Anterior cingulate cortex (tissue), 58 donors: ENCODE measurements at places on chromosomes 4 and X.

- DNase-seq = no peak
Observed at GRCh38 chr4:95867919-95868318, 28.0 kb downstream of the PDHA2 start.

- no peak for DNase-seq
Observed at GRCh38 chr4:6349896-6350603, 80.4 kb downstream of the WFS1 start.

- no peak for DNase-seq
Observed at GRCh38 chr4:5967783-5968182, 50.4 kb downstream of the C4orf50 start.

GRCh38 chr4:80265571-80266252 lies 752 bp upstream of the FGF5 start:
- no peak for DNase-seq

GRCh38 chrX:87006561-87006960 lies 511.0 kb upstream of the KLHL4 start:
- DNase-seq = no peak

- no peak for DNase-seq
Observed at GRCh38 chr4:7960017-7960789, 20.5 kb upstream of the AFAP1 start.

- no peak for DNase-seq
Observed at GRCh38 chr4:69689599-69689998, 36.6 kb upstream of the UGT2A1 start.

DNA sequence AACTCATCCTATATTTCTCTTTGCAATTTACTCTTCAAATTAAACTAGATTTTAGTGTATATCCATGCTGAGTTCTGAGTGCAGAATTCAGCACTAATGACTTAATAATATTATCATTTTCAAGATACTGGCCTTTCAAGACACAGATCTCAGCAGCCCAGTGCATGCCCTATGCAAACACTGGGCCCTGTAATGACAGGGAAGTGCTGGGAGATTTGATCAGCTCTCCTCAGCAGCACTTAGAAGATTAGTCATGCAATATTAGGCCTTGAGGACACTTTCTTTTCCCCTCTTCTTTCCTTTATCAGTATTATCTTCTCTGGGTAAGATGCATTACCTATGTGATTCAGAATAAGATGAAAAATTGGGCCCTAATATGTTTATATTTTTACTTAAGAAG lies 207.1 kb downstream of the PPP3CA start:
- DNase-seq = no peak

DNA sequence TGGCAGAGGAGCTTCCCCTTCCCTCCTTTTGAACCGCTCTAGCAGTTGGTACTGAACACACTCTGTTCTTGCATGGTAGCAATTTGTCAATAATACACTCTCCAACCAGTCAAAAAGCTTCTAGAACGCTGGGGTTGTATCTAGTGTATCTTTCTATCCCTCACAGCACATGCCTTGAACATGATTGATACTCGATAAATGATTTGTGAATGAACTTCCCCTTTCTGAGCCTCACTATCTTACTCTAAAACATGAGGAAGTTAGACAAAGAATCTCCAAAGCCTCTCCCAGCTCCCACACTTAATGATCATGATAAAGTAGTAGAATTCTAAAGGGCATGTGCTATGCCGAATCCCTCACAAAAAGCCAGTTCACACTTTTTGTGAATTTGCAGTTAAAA lies 64.4 kb downstream of the DLG3 start:
- no peak for DNase-seq

DNA sequence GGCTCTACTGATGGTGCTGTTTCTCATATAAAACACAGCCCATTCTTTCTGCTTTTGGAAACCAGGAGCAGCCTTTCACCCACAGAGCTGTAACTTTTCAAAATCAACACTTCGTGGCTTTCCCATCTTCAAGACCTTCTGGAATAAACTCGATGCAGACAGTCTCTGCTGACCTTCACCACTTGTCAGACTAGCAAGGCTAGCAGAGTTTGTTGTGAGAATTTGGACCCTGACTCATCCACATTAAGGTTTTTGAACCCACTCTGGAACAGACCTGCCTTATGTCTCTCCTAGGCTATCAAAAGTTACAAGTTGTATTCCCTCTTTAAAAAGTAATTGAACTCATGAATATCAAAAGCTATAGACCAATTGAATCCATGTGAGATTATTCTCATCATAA lies 88.6 kb downstream of the MAML3 start:
- no peak for DNase-seq

- no peak for DNase-seq
Observed at GRCh38 chr4:7971881-7972500, 32.3 kb upstream of the AFAP1 start.

DNA sequence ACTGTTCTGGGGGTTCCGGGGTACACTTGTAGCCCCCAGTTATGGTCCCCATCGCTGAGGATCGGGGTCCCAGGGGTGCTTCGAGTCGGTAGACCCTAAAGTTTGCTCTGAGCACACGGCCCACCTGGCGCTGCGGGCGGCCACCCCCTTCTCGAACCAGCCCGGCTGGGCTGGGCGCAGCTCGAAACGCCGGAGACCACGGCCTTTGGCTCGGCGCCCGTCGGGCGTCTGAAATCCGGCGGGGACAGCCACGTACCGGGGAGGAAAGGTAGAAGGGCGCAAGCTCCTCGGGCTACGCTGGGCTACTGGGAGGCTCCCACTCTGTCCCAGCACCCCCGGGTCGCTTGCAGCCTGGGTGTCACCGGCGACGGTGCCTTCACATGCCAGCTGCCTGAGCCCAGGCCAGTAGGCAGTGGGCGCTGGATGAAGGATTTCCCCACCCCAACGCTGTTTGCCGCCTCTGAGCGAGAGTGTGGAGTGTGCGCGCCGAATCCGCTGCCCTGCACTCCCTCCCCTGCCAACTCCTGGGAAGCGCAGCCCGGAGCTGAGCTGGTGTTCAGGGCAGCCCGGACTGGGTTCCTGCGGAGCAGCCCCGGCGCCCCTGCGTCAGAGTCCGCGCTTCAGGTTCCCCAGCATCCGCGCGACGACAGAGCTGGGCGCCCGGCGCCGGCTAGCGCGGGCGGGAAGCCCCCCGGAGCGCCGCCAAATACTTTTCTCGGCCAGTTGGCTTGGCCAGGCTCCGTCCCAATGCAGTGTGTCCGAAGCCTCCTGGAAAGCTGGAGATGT lies 637 bp downstream of the MAMLD1 start:
- peak; percentile 17 for DNase-seq

DNA sequence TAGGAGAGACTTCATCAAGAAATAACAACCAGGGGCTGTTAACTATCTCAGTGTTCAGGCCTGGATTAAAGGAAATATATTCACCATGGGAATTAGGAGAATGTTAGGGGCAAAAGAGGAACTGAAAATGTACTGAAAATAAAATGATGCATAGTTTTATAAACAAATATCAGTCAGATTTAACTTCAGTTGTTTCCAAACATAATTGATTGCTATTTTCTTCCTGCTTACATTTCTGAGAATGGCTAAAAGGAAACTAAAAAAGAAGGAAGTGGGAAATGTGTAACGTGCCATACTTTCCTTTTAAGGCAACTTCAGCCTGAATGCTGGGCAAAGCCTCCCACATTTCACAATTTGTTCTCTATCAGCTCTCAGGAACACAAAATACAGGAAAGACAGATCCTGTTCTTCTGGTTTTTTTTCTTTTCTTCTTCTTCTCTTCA lies 178.1 kb downstream of the MAML3 start:
- DNase-seq = no peak

DNA sequence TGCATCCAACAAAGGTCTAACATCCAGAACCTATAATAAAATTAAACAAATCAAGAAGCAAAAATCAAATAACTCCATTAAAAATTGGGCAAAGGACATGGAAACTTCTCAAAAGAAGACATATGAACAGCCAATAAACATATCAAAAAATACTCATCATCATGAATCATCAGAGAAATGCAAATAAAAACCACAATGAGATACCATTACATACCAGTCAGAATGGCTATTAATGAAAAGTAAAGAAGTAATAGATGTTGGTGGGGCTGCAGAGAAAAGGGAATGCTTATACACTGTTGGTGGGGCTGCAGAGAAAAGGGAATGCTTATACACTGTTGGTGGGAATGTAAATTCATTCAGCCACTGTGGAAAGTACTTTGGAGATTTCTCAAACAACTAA lies 465.8 kb downstream of the ZIC3 start:
- DNase-seq = no peak

- DNase-seq = no peak
Observed at GRCh38 chr4:184684491-184685189, 35.1 kb downstream of the PRIMPOL start.

DNA sequence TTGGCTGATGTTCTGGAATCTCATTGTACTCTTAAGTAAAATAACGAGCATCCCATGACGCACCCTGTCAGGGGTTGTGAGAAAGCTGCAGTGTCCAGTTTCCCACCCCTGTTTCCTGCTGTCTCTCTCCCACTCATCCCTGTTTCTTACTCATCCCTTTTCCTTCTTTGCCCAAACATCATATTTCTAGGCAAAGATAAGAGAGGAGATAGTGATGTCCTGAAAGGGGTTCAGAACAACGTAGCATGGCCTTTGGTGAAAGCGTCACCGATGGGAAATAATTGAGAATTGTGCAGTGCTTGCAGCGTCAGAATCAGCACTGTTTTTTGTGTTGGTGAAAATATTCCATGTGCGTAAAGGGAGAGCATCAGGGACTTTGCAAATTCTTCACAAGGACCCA lies 23.5 kb upstream of the TMEM165 start:
- no peak for DNase-seq

DNA sequence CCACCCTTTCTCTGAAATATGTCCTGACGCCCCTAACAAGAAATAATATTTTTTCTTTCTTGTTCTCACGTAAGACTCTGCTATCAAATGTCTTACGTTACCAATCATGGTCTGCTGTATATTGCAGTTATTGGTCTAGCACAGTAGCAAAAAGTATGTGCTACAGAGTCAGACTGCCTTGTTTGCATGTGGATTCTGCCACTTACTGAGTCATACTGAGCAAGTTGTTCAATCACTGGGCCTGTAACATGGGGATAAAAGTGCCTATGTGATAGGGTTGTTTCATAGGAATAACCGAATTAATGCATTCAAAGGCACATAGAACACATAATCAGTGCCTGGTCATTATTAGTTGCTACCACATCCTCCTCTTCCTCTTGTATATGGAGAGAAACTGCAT lies 14.1 kb downstream of the RPGR start:
- DNase-seq = no peak

- DNase-seq = no peak
Observed at GRCh38 chrX:10932842-10933440, 178.2 kb upstream of the HCCS start.

DNA sequence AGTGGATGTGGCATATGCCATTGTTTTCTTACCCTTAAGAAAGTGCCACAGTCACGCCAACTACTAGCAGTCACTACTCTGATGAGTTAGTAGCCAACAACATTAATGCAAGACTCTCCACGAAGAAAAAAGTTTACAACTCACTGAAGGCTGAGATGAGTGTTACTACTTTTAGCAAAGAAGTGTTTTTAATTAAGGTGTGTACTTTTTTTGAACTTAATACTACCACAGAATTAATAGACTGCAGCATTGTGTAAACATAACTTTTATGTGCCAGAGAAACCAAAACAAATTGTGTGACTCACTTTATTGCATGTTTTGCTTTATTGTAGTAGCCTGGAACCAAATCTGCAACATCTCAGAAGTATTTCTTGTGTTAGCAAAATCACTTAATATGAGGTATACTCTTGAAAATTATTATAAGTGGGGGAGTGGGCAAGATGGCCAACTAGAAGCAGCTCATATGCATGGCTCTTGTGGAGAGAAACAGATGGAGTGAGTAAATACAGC lies 2.2 kb upstream of the UGT2B4 start:
- DNase-seq = no peak

GRCh38 chrX:66014084-66014483 lies 25.8 kb downstream of the VSIG4 start:
- no peak for DNase-seq

DNA sequence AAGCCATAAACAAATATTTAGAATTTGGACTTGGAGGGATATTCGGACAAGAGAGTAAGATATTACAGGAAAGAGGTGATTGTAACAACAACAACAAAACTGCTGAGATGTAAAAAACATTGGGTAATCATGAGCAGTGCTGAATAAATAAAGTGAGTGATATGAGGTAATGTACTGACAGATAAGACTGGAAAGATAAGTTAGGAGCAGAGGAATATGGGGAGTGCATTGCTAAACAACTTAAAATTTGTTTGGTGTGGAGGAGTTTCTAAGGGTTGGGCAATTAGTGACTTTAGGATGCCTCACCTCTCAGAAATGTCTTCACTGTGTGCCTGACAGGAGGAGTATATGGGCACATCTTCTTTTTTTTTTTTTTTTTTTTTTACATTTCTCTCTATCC lies 637.8 kb upstream of the GRIA3 start:
- no peak for DNase-seq

DNA sequence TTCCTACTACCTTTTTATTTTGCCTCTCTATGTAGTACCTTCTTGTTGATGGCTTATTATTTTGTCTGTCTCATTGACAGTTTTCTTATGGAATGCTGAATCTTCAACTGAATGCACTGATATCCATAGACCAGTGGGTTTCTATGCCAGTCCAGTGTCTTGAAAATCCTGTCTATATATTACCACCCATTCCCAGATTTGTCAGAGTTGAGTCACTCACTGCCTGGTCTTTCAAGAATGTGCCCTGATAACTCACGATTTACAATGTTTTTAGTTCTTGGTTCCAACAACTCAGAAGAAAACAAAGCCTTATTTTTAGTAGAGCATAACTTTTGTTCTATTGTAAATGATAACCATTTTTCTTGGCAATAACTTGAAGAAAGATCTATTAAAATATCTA lies 606.0 kb upstream of the PITX2 start:
- DNase-seq = no peak

DNA sequence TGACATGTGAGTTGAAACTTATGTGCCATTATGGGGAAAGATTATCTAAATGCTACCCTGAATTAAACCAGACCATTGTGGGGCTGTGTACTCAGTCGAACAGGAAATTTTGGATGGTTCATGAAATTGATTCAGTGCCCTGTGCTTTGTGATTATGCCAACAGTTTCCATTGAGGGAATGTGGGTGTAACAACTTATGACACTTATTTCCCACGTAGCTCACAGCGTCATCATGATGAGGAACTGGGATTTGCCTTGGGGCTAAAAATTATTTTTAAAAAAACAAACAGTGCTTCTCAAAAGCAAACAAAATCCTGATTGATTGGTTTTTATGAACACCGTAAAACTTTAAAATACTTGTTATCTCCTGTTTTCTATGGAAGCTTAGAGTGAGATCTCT lies 8.3 kb upstream of the CLTRN start:
- DNase-seq = no peak

- DNase-seq = no peak
Observed at GRCh38 chr4:56990109-56990905, 11.6 kb downstream of the POLR2B start.

DNA sequence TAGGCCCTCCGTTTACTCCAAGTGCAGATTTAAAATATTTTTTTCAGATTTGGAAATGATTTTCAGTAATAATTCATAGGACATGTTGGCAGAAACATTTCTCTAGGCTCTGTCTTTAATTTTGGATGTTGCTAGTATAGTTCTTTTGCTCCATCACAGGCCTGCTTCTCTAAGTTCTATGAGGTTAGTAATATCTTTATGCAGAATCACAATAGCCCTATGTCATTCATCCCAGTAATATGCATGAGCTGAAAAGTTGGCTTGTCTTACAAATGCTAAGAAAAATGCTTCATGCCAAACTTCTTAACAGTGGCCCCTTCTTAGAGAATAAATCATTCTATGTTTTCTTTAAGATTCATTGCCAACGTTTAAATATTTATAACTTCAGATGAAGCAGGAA lies 148.3 kb upstream of the TLL1 start:
- DNase-seq = no peak
